Anterior cingulate cortex (tissue), 58 donors: ENCODE measurements at places on chromosomes 3 and 15.

GRCh38 chr3:17023006-17023664 is 138.4 kb downstream of the PLCL2 start:
- no peak for DNase-seq

DNA sequence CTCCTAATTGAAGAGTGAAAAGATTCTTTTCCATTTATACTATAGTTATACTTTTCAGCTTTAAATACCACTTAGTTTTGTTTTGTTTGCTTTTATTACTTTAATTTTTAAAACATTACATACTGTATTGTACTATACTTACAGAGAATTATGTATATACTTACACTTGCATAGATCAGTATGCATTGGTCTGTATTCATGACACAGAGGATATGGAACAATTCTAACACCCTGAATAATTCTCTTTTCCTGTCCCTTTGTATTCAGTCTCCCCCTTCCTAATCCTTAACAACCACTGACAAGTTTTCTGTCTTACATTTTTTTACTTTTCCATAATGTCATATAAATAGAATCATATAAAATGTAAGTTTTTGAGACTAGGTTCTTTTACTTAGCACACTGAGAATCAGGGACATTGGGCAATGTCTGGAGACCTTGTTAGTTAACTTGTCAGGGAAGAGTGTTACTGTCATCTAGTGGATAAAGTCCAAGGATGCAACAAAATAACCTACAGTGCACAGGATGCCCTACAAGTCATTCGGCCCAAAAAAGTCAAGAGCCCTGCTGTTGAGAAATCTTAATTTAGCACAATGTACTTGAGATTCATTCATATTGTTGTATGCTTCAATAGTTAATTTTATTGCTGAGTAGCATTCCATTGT is 95.7 kb upstream of the MCTP2 start:
- no peak for DNase-seq

DNA sequence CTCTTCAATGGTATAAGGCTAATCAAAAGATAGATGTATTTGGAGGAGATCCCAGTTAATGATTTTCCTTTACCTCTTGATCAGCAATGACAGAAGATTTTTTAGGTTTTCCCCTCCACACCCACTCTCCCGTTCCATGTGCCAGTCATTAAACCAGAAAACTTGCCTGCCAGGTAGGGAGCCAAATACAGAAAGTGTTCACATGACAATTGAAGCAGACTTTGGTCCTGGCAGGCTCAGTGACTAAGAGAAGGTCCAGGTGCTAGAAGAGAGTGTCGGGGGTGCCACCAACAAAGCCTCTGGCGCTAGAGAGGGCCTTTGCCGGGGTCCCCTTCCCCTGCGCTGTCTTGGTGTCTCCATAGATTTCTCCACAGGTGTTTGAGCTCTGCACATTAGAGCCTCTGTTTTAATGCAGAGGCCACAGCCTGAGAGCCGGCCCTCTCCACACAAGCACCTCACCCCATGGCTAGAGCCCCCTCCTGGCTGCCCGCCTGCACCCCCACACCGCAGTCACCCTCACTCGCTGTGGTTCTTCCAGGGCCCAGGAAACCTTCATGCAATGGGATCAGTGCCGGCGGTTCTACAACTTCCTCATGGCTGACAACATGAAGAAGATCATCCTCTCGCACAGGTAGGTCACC is 36.4 kb downstream of the RLBP1 start:
- no peak for DNase-seq

DNA sequence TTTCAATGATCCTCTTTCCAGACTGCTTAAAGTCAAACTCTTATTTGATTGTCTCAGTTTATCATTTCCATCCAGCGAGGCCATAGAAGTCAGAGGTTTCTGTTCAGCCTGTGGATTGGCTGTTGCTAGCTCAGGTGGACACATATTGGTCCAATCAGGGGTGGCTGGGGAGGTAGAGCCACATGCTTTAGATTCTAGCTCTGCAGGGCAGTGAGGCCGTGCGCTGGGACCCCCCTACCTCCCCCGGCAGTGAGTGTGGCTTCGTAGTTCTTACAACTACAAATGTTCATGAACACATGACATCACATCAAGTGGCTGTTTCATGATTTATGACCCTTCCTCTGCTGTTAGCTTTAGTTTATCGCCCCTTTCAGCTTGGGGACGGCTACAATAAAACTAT is 18.0 kb downstream of the APOD start:
- DNase-seq, result no peak

DNA sequence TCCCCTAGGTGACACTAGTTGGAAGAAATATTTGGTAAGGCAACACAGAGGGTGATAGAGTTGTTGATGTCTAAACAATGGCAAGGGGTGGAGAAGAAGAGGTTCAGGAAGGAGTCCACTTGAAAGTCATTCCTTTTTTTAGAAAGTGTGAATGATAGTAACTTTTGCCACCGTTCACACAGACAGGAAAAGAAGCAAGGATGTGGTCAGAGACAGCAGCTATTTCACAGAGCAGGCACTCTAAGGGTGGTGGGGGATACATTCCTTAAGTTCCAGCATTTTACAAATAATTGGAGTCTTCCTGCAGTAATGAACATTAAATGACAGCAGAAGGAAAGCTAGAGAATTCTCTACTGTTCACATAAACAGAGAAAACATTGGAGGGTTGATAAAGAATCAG is 75.4 kb upstream of the ZNF385D start:
- DNase-seq, result no peak

DNA sequence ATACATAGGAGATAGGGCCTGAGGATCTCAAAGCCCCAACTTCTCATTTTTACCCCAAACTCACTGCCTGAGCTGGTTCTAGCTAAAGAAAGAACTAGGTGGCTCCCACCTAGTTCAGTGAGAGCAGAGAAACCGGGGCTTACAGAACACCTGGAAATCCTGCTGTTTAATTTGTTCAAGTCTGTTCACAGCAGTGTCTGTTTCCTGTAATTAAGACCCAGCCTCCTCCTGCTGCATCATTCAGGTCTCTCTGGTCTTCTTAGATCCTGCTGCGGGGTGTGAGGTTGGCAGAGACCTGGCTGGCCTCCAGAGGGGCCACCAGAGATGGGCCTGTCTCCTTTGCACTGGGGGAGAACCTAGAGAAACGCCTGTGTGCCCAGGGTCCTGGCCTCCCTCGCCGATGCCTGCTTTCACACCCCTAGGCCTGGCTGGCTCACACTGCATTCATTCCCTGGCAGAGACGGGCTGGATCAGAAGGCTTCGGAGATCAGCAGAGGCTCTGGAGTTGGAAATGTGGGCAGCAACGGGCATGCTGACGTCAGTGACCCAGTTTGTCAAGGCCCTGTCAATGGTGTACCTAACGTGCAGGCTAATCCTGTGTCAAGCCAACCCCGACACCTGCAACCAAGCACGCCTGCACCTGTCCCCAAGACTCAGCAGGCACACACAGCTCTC is 4.9 kb upstream of the CHRNA3 start:
- DNase-seq, result no peak

- DNase-seq, result no peak
Measured at GRCh38 chr15:43241100-43241499, 20.3 kb upstream of the EPB42 start.

DNA sequence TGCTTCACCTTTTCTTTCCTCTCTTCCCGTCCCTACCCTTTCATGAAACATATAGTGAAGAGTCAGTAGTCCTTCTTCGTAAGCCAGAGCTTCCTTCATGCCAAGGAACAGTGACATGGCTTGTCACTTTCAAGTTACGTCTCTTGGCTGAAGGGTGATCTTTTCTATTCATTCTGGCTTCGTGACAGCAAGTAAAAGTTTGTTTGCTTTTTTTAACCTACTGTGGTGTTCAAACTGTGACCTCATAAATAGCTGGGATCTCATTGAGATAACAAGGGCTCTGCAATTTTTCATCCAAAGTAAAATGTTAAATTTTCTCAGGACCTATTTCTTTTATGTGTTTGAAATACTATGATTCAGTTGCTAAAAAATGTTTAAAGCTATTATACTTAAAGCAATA is 10.5 kb downstream of the CDIN1 start:
- no peak for DNase-seq

DNA sequence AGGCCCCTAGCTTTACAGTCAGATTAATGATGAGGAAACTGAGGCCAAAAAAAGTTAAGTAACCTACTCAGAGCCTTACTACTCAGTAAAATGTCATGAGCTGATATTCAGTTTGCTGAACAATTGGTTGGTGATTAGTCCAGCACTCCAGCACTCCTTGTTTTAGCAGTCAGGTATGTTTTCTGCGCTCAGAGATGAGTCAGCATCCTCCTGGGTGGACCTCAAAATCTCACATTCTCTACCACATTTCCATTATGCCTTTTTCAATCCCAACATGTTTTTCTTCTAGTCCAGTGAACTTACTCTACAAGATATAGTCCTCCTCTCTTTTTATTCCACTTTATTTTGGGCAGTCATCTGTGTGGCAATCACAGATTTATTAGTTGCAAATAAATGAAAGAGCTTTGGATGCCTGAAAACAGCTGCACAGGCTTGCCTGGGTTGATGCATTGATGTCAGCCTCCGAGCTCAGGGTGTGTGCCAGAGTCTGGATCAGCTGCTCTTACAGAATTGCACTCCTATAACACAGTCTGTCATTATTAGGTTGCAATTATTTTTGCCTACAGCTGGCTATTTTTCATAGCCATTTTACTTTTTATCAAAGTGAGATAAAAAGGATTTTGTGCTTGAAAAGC is 133.2 kb downstream of the ARPP21 start:
- no peak for DNase-seq

- no peak for DNase-seq
Measured at GRCh38 chr3:155608228-155608920, 136.5 kb downstream of the PLCH1 start.

GRCh38 chr15:68601206-68602197 is 22.7 kb downstream of the CORO2B start:
- DNase-seq, result no peak

DNA sequence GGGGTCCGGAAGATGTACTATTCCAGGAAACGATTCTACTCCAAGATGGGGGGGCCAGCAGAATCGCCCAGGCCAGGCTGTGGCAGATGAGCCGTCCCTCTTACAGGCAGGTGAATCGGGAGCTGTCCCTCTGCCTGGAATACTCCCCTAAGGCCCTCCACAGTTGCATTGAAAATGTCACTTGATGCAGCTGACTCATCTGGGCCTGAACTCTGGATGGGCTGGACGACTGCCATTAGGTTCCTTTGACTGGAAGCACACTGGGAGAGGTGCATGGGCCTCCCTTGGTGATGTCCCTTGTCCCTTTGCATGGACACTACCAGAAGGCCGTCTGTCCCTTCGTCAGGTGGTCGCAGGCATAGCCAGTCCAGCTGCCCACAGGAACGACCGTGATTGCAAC is 69.6 kb upstream of the HRH1 start:
- DNase-seq, result no peak

GRCh38 chr3:155657161-155657560 is 87.7 kb downstream of the PLCH1 start:
- no peak for DNase-seq

DNA sequence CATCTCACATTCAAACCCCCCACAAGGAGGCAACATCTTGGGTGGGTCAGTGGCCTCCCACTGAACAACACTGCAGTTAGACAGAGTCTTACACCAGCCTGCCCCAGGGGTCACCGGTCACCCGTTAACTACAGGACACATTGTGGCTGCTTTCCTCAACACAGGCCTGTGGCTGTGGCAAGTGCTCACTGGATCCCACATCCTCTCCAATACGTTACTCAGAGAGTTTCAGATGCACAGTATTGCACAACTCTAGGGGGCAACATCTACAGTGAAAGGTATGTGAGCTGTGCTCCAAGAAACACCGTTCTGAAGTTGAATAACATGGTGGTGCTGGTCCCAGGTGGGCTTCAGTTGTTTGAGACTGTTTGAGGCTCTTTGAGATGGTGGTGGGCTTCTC is 41.0 kb downstream of the CTDSPL start:
- no peak for DNase-seq

- DNase-seq, result no peak
Measured at GRCh38 chr3:155891321-155891720, 20.9 kb downstream of the GMPS start.

DNA sequence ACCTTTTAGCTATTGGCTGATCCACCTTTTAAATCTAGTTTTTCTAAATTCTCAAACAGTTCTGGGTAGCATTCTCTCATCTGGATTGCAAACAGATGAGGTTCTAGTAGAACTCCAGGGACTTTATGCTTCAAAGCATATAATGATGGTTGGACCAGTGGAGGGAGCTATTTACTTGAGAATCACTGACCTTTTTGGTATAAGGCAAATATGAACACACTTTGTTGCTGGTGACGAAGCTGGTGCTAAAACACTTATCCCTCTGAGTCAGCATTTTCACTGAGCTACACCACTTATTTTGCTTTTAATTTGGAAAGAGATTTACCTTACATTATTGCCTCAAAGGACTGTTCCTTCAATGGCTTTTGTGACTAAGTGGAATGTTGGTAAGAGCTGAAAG is 58.6 kb upstream of the SLITRK3 start:
- DNase-seq, result no peak

GRCh38 chr15:55965091-55965490 is 28.3 kb downstream of the NEDD4 start:
- DNase-seq, result no peak

DNA sequence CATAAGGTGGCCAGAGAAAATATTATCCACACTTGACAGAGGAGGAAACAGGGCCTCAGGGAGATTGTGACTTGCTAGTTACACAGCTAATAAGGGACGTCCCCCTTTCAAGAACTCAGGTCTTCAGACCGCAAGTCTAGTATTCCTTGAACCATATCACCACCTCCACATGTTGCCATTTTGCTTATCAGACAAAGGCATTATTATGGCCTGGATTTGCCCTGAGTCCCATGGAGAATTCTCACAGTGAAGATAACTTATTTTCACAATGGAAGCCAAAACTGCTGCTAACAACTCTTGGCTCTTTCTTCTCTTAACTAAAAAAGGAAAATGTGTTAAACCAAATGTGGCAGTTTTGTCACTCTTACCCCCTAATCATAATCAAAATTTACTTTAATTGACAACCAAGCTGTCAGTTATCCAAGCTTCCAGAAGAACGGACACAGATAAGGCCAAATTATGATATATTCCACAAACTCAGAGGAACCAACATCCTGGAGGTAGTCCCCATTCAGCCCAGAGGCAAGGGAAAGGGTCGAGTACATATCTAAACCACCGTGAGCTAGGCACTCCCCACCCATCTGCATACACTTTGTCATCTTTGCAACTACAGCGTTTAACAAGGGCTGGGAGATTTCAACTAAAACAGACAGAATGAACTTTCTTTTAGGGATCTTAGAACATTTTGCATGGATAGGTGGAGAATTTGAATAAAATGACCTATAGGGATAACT is 63.6 kb upstream of the THBS1 start:
- DNase-seq, result no peak

DNA sequence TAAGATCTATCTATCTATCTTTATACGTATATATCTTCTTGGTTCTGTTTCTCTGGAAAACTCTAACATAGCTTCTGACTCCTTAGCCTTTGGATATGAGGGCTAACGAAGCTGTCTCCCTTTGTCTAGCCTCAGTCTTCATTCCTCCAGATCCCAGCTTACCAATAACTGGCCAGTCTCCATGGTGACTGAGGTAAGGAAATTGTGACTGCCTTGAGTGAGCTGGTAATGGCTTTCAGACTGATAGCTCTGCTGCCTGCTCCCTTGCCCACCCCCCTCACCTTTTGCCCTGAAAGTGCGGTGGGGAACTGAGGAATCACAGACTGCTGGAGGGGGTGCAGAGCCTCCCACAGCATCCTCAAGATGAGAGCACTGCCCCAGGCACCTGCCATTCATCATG is 65.8 kb upstream of the ABHD17C start:
- DNase-seq, result no peak

- DNase-seq, result peak; percentile 74
Measured at GRCh38 chr15:65512807-65513416, 4.6 kb downstream of the DPP8 start.

- DNase-seq, result no peak
Measured at GRCh38 chr3:136093771-136094170, 102.4 kb downstream of the MSL2 start.
